Central memory CD4-positive, alpha-beta T cell (primary cell): ENCODE measurements at places on chromosomes 1 and 21.
A peak's percentile ranks its signal among the peaks of the same experiment; 100 is the strongest.

DNA sequence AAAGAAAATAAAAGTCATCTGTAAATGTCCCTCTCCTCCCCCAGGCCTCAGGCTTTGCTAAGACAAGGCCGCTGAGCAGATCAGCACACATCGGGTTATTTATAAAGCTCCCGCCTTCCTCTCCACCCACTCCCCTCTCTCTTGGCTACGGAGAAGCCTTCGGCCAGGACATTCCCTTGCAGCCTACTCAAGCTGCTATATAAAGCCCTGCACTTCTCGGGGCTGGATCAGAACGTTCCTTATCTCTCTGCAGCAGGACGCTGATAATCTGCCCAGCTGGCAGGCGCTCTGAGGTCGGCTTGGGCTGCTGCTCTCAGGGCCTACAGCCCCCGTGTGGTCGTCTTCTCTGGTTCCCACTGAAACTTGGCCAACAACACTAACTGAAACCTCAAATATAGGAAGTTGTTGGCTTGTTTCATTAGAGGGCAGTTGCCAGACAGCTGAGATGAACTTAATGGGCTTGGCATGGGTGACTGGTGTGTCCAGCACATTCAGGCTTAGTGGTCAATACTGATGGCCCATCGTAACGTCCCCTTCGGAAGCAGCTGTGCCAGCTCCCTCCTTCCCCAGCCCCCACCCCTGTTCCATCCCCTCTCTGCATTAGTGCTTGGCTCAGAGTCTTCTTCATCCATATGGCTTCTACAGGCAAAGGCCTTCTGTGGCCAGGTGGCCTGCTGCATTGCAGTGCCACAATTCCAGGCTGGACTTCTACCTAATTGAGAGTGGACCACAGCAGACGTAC, 64.6 kb downstream of the IER5 start:
- DNase-seq, result no peak

- DNase-seq, result no peak
These were observed 107.4 kb upstream of the ZBTB40 start for GRCh38 chr1:22344329-22344630.

- DNase-seq, result no peak
These were observed 8.3 kb upstream of the KCNAB2 start for GRCh38 chr1:6037338-6037762.

GRCh38 chr1:30335389-30335996, 387.9 kb downstream of the MATN1 start:
- DNase-seq, result no peak

- DNase-seq, result no peak
These were observed 18.1 kb upstream of the AK5 start for GRCh38 chr1:77263708-77264107.

GRCh38 chr1:46519209-46519608, 29.6 kb downstream of the DMBX1 start:
- DNase-seq, result no peak

GRCh38 chr1:231581859-231582258, 44.7 kb upstream of the DISC1 start:
- DNase-seq, result no peak

- DNase-seq, result no peak
These were observed 24.4 kb upstream of the DOCK7 start for GRCh38 chr1:62712336-62713243.

GRCh38 chr1:186275822-186276221, 99.2 kb downstream of the TPR start:
- DNase-seq, result no peak

DNA sequence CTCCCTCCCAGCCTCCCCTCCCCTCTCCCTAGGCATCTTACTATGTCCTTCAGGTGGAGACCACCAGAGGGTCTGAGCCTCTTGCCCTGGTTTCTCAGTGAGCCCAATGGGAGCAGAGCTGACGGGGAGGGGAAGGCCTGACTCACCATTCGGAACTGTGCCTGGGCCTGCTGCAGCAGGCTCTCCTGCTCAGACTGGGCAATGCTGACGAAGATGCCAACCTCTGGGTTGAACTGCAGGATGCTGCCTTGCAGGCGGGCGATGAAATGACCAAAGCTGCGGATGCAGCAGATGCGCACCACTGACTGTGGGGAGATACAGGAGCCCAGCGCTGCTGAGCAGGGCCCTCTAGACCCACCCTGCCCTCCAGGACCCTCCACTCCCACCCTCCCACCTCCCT, 11.0 kb upstream of the PAQR6 start:
- no peak for DNase-seq

GRCh38 chr21:35398346-35398982, 349.4 kb upstream of the RUNX1 start:
- no peak for DNase-seq

DNA sequence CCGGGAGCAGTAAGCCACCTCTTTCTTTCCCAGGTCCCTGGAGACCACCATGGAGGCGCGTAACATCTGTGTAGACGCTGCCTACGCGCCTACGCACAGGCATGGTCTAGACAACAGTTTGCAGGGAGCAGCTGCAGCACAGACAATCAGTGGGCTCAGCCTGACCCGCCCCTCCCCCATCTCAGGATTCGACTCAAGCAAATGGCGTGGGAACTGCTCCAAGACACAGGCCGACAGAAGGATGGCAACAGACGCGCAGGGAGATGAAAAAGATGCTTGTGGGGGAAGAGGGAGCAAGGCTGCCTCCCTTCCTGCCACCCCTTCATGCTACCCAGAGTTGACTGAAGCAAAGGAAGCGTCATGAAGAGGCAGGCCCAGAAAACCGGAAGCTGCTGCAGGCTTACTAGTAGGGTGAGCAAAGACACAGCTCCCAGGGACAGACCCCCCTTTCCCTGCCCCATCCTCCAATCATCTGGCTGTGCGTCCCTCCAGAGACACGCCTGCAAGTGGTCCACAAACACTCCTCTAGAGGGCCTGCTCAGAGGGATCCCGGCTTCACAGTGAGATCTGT, 19.5 kb downstream of the STK40 start:
- peak; percentile 66 for DNase-seq

DNA sequence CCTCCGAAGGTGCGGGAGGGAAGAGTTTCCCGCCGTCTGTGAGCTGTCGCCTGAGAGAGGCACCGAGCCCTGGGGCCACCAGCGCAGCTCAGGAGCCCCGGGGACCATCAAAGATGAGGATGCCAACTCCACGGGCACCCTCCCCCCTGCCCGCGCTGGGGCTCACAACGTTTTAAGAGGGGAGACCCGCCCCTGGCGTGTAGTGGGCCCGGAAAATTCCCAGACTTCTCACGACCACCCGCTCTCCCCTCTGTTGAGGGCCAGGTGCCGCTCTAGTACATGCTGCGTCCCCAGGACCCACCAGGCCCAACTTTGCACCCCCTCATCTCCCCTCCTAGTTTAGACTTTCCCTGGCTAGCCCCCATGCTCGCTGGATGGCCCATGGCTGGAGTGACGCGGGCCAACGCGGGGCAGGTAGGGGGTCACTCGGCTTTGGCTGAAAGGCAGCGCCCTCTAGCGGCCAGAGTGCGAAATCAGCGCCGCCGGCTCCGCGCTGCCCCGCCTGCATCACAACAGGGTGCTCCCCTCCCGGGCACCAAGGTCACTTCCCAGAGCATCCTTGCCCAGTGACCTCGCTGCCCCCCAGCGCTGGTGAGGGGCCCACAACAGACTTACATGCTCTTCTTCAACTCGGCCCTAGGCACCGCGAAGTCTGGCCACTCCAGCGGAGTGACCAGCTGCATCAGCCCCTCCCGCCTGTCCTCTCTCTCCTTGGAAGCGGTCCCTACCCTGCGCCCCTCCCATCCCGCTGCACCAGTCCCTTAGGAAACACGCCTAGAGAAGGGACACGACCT, 1.8 kb downstream of the CD160 start:
- peak; percentile 39 for DNase-seq

DNA sequence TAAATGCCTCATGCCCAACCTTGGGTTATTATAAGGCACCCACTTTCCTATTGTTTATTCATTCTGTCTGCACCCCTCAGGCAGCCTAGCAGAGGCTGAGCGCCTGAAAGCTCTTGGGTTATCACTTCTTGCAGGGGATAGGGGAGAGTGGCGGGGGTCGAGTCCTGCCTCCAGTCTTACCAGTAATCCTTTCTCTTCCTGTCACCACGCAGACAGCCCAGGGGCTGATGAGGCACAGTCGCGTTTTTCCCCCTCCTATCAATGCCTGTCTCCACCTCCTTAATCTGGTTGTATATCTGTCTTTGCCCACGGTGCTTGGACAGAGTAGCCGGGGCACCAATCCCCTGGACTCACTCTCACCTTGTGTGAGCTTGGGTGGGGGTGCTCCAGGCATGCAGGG, 733.1 kb downstream of the MATN1 start:
- no peak for DNase-seq

- no peak for DNase-seq
These were observed 1.1 kb downstream of the MIA3 start for GRCh38 chr1:222618880-222619596.

GRCh38 chr1:21774835-21775549, 8.0 kb downstream of the USP48 start:
- DNase-seq, result no peak

DNA sequence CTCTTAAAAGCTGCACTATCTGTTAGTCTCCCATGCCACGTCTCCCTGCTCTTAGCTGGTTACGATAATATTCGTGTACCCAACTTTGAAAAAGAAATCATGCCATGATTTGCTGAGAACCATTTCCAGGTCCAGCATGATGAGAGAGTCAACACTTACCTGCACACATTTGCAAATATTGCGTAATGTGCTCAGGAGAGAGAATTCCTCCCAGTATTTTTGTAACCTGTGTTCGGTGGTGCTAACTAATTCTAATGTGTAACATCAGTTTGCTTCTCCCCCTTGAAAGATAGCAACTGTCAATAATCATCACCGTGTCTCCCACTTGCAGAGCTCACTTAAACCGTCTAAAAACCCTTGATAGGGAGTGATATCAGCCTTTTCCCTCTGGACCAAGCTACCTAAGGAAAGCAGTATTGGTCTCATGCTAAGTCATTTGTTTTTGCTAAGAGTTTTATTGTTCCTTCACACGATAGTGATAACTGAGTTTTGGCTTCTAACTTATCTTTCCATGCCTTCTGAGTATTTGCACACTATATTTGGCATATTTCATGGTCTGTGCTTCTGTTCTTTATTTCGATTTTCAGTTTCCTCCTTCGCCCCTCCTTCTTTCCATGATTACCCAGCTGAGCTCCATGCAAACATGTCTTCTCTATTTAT, 61.1 kb upstream of the IRF2BP2 start:
- DNase-seq, result no peak

GRCh38 chr1:231612393-231613089, 14.0 kb upstream of the DISC1 start:
- peak; percentile 64 for DNase-seq

DNA sequence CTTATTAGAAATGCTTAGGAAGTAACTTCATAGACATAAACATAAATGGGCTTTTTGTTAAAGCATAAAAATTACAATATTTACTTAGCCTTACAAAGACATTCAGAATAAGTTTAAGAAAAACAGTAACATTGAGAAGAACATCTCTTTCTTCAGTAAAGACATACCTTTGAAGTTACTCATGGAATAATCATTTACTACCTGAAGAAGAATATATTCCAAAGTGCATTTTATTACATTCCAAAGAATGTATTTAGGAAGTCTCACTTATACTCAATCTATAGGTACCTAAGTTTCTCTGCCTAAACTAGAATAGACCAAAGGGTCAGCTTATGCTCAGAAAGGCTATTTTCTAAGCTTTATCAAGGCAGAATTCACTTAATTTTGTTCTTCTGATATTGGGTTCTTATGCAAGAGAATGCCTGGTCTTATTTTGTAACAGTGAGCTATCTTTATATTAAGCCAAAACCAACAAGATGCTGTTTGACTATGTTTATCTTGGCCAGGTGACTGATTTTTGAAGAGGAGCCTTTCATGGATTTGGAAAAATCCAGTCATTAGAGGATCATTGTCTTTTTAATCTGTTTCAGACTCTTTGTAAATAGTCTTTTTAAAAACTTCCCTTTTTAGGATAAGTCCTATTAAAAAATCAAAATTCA, 110.1 kb downstream of the OLFML2B start:
- no peak for DNase-seq

DNA sequence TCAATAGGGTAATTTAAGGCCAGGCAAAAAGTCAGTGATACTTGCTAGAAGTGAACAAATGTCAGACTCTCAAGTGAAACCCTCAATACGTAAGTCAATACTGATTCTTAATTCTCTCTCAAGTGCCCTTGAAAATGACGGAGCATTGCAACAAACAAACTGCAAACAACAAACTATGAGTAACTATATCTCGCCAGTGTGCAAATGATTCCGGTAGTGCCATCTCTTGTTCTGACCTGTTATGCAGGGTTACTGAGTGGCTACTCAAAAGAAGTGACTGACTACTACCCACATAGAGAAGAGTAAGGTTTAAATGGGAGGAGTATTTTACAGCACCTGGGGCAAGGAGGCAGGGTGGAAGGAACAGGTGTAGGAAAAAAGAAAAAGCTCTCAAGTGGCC, 1.6 kb downstream of the SLC19A2 start:
- no peak for DNase-seq

- DNase-seq, result no peak
These were observed 58.8 kb downstream of the WARS2 start for GRCh38 chr1:119081700-119082099.

DNA sequence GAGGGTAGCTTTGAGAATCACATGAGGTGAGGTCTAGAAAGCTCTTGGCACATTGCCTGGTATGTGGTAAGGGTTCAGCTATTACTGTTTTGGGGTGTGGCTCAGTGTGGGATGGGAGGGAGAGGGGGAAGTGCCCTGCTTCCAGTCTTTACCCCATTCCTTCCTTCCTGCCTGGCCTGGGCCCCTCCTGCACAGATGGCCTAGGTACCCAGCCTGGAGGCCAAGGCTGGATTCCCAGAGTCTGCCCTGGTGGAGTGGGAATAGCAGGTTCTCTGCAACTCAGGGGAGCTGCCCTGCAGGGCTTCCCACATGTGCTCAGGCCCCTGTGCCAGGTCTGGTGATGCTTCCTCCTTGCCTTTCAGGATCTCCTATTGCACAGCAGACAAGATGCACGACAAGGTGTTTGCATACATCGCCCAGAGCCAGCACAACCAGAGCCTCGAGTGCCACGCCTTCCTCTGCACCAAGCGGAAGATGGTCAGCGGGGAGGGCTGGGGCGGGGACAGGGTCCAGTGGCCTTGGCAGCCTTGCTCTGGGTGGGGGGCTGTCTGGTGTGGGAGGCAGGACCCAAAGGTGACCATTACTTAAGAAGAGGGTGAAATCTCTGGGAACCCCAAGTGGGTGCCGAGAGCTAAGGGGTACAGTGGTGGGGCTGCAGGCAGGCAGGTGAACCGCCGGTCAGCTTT, 13.5 kb downstream of the LDLRAP1 start:
- DNase-seq, result peak; percentile 55
